ENCODE measurements at places on chromosomes 3 and 15.
A peak's percentile ranks its signal among the peaks of the same experiment; 100 is the strongest.

DNA sequence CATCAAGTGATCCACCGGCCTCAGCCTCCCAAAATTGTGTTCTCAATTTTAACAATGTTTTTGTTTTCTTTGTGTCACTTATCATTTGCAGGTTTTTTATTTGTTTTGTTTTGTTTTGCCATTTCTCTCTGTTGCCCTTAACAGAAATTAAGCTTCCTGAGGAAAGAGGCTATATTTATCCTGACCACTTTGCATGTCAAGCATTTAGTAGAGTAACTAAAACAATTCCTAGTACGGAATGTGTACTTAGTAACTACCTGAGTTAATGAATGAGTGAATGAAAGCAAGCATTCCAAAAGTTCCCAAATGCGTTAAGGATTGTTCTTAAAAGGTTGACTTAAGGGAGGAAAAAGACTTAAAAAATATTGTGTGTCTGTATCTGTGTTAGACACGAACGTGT is 193.1 kb downstream of the GBE1 start:
- DNase-seq = no peak

DNA sequence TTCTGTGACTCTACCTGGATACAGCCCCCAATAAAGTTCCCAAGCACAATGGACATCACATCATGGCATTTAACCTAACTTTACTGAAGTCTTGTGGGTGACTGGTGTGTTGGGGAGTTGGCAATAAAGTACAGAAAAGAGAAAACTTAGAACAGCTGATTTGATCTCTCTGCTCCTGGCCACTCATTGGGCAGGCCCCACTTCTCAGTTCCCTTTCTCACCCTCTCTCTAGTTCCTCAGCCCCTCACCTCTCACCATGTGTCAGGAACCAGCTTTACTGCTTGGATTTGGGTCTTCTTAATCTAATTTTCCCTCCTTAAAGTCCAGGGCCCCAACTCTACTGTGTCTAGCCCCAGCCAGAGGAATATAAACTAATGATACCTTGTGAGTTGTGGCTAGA is 713 bp upstream of the MUC13 start:
- DNase-seq = no peak

- no peak for DNase-seq
Measured at GRCh38 chr3:69231929-69232440, 109.6 kb upstream of the LMOD3 start.

DNA sequence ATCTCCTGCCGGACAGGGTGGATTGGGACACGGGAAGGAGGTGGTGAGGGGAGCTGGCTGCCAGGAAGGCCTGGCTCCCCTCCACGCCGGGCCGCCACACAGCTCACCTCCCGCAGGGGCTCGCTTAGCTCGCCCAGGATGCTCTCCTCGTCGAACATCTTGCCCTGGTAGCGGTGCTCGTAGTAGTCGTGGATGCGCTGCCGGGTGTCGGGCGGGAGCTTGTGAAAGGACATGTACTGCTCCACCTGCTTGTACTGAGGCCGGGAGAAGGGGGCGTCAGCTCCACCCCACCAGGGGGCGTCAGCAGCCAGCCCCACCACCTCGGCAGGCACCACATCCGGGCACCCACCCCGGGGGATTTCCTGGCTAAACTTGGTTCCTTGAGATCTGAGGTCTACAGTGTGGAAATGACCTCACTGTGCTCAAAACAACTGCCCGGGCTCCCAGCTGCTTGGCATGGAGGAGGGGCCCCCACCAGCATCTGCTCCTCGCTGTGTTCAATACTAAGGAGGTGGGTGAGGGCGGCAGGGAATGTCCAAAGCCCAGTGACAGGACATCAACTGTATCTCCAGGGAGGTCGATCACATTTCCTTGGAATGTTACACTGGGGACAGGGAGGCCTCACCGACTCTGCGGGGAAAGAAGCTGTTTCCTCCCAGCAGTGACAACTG is 43.4 kb downstream of the HCN4 start:
- no peak for DNase-seq

GRCh38 chr3:64343689-64344430 is 118.6 kb upstream of the PRICKLE2 start:
- DNase-seq = no peak

GRCh38 chr15:43250785-43251184 is 15.9 kb downstream of the TGM5 start:
- DNase-seq = no peak

DNA sequence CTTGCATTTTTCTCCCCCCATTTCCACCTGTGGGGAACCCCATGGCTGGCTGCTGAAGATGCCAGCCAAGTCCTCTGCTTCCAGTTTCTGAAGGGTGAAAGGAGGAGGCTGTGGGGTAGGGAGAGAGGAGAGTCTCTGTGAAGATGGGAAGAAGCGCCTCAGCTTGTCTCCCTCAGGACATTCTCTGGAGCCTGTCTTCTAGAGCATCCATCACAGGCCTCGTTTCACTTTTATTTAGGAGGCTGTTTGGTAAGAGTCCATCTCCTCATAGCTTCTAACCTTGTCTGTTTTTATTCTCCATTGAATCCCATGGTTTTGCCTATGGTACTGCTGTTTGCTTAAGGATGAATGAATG is 8.8 kb upstream of the LCTL start:
- DNase-seq = no peak

- no peak for DNase-seq
Measured at GRCh38 chr15:67897646-67898339, 57.9 kb upstream of the RNU6-1 start.

GRCh38 chr15:98480844-98481243 is 167.5 kb upstream of the IGF1R start:
- no peak for DNase-seq

- no peak for DNase-seq
Measured at GRCh38 chr15:45401665-45402161, 23.4 kb upstream of the GATM start.

- DNase-seq = peak; percentile 83
Measured at GRCh38 chr15:34437687-34438086, at the start of gene GOLGA8A. Gene GOLGA8A (minus strand): TSS chr15:34437808. CDS start chr15:34389691, 48,117 bp downstream.

DNA sequence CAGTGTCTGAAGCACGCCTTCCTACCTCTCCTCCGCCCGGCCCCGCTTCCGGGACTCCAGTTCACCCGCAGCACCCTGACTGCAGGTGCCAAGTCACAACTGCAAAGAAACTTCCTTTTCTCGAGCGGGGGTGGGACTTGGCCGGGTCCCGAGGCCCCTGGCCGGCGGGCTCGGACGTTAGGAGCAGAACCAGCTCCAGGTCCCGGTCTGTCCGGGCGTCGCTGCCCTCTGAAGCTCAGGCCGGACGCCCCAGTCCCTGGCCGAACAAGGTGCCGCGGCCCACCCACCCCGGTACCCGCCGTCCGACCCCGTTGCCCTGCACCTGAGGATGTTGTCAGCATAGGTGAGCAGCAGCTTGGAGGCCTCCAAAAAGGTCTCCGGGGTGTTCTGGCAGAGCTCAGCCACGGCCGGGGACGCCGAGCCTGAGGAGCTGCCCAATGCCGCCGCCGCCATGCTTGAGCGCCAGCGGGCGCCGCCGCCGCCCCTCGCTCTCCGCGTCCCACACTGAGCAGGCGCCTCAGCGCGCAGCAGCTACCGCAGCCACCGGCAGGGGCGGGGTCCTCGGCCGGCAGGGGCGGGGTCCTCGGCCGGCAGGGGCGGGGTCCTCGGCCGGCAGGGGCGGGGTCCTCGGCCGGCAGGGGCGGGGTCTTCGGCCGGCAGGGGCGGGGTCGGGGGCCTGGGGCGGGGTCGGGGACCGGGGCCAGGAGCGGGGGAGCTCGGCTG is at the start of gene NGLY1:
Gene NGLY1 (minus strand): TSS at position 506 of the 723 bp plus-strand sequence. CDS start 53 bp downstream, at position 453.
- DNase-seq = peak; percentile 79

DNA sequence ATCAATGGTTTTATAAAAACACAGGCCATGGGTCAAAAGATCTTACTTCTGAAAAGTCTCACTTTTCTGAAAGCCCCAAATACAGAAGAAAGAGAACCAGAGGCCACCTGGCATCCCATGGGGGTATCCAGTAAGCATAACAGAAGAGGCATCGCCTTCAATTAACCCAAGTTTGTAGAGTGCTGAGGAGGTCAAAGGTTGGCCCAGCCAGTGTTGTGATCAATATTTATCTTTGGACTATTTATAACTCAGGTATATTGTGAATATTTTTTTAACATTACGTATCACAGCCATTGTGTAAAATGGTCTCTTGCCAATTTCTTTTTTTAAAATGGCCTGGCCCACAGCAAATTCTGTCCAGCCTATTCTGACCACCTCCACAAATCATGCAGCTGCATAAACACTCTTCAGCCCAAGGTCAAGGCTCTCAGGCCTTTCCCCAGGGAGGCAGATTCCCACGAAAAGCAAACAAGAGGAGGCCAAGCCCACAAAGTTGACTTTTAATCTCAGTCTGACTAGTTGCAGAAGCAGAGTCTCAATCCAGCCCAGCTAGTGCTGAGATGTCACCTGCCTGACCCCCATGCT is 26.2 kb upstream of the SPTBN5 start:
- no peak for DNase-seq

DNA sequence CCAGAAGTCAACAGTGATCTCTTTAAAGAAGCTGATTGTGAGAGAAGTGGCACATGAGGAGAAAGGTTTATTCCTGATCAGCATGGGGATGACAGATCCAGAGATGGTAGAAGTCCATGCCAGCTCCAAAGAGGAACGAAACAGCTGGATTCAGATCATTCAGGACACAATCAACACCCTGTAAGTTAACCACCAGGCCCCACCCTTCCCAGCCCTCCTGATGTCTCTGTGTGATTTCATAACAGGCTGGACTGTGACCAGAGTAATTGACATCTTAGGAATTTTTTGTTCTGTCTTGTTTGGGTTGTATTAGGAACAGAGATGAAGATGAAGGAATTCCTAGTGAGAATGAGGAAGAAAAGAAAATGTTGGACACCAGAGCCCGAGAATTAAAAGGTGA is 67.7 kb downstream of the KLHL25 start:
- DNase-seq = no peak

DNA sequence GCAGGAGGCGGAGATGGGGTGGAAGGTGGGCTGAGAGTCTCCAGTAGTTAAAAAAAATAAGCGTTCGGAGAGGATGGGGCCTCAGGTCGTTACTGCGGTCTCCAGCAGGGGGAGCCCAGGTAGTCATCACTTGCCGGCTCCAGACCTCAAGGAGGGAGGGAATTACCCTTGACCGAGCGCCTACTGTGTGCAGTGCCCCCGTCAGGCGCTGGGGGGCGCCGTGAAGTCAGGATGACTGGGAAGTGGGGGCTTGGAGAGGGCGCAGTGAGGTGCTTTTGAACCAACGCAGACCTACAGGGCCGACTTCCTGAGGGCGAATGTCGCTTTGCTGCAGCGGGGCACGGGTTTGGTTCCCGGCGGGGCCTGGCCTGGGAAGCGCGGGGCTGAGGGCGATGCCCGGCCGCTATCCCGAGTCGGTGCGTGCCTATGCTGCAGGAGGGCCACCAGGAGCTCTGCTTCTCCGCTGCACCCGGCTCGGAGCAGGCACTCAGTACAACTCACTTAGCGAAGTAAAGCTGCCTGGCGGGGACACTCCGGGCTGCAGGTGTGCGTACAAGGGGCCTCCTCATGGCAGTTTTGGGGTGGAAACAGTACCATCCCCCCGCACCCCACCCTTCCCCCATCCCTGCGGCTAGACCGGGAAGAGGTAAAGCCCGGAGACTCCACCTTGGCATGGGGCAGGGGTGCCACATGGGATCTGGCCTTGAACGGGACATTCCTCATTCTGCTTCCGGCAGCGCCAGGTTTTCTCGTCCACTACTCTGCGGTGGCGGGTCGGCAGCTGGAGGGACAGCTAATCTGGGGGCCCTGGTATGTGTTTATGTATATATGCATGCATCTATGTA is 79.8 kb downstream of the RHCG start:
- DNase-seq = peak; percentile 34

DNA sequence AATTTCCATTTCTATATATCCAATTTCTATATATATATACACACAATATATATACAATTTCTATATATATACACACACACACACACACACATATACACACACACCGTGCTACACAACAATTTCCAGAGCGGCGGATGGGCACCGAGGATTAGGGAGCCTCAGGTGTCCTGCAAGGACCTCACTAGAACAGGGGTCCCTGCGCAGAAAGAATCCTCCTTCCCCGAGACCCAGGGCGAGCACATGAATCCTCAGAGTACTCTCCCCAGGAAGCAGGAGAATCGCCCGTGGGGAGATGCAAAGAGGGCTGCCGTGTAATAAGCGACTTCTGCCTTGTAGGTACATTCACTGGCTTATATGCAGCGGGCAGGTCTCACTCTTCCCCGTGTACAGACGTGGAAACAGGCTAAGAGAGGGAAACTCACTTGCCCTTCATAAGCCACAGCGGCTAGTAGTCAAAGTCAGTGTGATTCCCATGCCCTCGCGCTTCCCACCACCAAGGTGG is 467 bp downstream of the PIF1 start:
- DNase-seq = no peak

DNA sequence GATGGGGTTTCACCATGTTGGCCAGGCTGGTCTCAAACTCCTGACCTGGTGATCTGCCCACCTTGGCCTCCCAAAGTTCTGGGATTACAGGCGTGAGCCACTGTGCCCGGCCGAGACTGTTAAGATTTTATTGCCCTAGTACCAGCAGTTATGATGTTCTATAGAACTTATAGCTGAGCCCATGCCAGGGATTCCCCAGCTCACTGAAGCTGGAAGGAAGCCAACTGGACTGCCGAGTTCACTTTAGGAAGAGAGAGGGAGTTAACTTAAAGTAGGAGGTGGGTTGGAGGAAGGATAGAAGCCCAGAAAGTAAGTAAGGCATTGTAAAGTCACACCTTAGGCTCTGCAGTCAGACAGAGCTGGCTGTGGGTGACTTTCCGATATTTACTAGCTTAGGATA is 101.1 kb upstream of the BOC start:
- DNase-seq = no peak

DNA sequence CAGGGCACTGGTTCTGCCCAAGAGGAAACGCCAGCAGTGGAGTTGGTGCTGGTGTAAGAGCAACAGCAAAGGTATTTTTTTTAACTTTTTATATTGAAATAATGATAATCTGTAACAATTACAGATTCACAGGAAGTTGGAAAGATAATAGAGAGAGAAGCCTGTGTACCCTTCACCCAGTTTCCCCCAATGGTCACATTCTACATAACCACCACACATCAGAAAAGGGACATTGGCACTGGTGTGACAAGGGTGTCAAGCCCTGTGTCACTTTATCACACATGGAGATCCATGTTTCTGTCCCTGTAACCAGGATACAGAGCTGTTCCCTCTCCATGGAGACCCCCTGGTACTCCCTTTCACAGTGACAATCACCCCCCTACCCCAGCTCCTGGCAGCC is 9.1 kb upstream of the PLXNA1 start:
- no peak for DNase-seq

- DNase-seq = no peak
Measured at GRCh38 chr15:72176159-72176558, 21.4 kb downstream of the GRAMD2A start.

DNA sequence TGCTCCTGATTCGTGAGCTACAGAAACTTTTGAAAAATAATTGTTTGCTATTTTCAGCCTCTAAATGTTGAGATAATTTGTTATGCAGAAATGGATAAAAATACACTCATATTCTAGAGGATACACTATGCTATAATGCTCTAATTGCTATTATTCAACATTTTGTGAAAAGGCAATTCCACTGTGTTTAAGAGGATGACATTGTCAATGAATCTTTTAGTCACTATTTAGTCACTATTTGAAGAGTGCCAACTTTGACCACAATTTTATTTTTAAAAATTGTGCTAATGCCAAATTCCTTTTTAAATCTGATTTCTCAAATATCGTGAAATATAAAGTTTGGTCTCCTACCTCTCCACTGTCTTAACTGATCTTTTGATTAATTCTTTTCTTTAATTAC is 604.9 kb upstream of the KCNMB2 start:
- no peak for DNase-seq

Measured in activated CD4-positive, alpha-beta T cell treated with anti-CD3 and anti-CD28 coated beads for 1 hour (primary cell).